ENCODE measurements at places on chromosomes 1 and 21. TPM values are rescaled to one million over a fixed set of nuclear protein-coding genes. Genes with fewer than 3 reads are reported as not detected.

UTS2 gene
- total RNA-seq = not detected

DMRTA2 gene
- total RNA-seq = not detected

GSTM5 gene
- 0.18 TPM for total RNA-seq

GPR161 gene
- 0.36 TPM for total RNA-seq

RGS4 gene
- total RNA-seq = not detected

BMP8A gene
- not detected for total RNA-seq

NTRK1 gene
- 13.4 TPM for total RNA-seq

FMO4 gene
- total RNA-seq = 1.3 TPM

C1orf94 gene
- total RNA-seq = not detected

NCDN gene
- total RNA-seq = 26.9 TPM

FAM72D gene
- total RNA-seq = 7.7 TPM

BROX gene
- total RNA-seq = 52.7 TPM
